ENCODE measurements at places on chromosomes 16 and 17. TPM values are rescaled to one million over a fixed set of nuclear protein-coding genes. Genes with fewer than 3 reads are reported as not detected.

The POLG2 gene
- 47.2 TPM for total RNA-seq

The IRF8 gene
- total RNA-seq: 52.4 TPM

The ADGRG1 gene
- total RNA-seq: 21.3 TPM

The CUEDC1 gene
- 1.1 TPM for total RNA-seq

The ASPA gene
- total RNA-seq: not detected

The AHSP gene
- not detected for total RNA-seq

The OTOP2 gene
- total RNA-seq: not detected

The IRX3 gene
- 2.5 TPM for total RNA-seq

The TBC1D3L gene
- total RNA-seq: 26.1 TPM

The KRT39 gene
- not detected for total RNA-seq

The CLEC19A gene
- not detected for total RNA-seq

The TNFSF13 gene
- total RNA-seq: 7.8 TPM

The CHRNE gene
- 0.60 TPM for total RNA-seq

DNA sequence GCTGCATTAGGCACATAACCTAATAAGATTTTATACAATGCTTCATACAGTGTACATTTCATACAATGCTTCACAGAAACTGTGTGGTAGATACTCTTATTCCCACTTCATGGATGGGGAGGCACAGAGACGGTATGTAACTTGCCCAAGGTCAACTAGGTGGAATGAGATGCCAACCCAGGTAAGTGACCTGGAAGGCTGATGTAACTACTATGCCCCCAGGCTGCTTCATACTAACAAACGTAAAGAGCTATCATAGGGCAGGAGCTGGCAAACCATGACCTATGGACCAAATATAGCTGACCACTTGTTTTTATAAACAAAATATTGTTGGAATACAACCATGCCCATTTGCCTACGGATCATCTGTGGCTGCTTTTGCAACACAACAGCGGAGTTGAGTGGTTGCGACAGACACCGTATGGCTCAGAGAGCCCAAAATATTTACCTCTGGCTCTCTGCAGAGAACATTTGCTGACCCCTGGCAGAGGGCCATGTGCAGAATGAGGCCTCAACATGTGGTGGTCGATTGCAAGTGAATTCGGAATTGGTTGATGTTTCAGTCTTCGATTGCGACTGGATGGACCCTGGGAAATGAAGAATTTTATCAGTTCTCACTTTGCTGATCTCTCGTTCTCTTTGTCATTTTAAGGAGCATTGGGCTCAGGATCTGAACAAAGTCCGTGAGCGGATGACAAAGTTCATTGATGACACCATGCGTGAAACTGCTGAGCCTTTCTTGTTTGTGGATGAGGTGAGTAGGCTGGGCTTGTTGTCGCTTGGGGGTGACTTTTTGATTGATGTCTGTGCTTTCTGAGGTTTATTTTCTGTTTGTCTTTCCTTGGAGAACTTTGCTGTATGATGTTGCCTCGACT lies 109.7 kb downstream of the PLCG2 start:
- DNase-seq: no peak

- DNase-seq: no peak
Measured at GRCh38 chr17:52762794-52763167, 604.3 kb upstream of the CA10 start.

DNA sequence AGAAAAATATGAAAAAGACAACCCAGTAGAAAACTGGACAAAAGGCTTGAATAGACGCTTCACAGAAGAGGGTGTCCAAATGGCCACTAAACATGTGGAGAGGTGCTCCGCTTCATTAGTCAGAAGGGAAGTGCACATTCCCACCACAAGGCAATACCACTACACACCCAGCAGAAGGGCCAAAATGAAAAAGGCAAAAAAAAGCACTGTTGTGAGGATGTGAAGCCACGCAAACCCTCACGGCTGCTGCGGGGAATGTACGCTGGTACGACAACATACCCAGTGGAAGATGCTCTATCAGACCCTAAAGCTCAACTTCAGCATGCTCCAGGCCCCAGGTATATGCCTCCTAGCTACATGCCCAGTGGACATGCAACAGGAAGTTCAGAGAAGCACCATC lies 17.0 kb downstream of the PIK3R5 start:
- DNase-seq: no peak

DNA sequence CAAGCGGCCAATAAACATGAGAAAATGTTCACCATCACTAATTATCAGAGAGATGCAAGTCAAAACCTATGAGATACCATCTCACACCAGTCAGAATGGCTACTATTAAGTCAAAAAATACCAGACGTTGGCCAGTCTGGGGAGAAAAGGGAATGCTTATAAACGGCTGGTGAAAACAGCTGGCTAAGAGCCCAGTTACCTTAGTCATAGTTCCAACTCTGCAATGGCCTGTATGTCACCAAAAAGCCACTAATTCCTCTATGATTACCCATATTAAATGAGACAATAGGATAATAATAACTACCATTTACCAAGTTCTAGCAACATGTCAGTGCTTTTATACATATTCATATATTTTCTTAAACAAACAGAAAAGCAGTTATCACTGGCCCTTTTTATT lies 42.9 kb upstream of the CDRT4 start:
- DNase-seq: no peak

DNA sequence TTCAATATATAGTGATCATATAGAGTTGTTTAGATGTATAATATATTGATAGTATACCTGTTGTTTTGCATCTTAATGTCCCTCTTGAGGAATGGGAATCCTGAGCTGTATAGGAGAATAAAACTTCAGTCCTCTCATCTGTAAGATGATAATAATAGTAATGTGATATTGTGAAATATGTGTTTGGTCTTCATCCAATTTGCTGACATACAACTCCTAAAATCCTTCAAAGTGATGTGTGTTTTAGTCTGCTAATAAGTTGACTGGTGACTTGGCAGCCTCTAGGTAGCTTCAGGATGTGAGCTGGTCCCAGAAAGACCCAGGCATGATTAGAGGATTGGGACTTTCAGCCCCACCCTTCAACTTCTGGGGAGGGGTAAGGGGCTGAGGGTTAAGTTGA lies 22.8 kb upstream of the NFAT5 start:
- DNase-seq: no peak

- no peak for DNase-seq
Measured at GRCh38 chr16:56629531-56629930, 2.9 kb upstream of the MT1M start.

- DNase-seq: no peak
Measured at GRCh38 chr16:87202346-87202745, 114.8 kb downstream of the C16orf95 start.

DNA sequence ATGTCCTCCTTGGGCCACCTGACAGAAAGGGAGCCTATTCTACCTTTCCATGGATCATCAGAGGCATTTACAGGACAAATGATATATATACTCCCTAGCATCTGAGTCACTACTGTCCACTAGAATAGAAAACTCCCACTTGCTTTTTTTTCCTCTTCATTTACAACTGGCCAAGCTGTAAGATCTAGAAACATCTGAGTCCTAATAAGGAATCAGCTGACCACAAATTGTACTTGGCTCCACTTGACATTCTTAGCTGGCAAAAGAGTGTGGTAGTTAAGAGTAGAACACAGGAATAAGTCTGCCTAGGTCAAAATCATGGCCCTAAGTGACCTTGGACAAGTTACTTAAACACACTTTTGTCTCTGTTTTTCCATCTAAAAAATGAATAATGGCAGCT lies 5.2 kb downstream of the RUSF1 start:
- DNase-seq: no peak

DNA sequence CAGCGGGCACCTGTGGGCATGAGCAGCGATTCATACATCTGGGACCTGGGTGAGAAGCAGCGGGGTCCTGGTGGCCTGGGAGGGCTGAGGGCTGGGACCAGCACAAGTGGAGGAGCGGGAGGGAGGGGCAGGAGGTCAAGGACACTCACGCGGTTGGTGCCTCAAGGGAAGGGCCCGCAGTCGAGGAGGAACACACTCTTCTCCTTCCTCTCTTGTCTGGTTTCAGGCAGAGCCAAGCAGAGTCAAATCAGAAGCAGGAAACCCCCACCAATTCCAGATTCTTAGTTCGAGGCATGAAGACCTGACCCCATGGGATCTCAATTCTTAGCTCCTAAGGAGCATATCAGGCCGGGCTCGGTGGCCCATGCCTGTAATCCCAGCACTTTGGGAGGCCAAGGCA lies 15.7 kb downstream of the DNAI2 start:
- DNase-seq: no peak

DNA sequence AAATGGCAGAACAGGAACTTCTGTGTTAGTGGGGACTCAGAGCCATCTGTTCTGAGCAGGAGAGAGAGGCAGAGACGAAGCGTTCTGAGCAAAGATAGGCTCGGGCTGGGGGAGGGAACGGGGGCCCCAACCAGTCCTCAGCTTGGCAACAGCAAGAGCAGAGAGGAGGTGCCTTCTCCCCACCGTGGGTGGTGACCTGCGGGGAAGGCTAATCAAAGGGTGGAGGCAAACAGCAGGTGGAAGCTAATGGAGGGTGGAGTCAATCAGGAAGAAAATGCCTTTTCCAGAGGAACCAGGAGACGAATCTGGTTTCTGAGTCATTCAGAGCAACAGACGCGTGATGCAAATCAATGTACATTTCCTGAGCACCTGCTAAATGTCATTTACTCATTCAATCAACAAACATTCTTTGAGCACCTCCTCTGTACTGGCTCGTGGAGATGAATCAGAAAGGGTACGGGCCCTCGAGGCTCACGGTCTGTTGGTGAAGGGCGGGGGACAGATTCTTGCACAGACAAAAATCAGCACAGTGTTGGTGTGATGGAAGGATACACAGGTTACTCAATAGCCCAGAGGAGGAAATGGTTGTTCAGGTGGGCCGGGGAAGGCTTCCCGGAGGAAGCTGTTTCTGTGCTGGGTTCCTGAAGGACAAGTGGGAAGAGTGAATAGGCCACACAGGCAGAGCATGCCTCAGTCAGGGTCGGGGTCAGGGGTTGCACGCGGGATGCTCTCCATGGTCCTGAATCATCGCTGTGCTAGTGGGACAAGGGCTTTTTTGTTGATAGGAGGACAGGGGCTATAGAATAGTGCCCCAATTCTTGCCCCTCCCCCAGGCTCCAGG lies 5.7 kb upstream of the SPNS2 start:
- DNase-seq: peak; percentile 27

DNA sequence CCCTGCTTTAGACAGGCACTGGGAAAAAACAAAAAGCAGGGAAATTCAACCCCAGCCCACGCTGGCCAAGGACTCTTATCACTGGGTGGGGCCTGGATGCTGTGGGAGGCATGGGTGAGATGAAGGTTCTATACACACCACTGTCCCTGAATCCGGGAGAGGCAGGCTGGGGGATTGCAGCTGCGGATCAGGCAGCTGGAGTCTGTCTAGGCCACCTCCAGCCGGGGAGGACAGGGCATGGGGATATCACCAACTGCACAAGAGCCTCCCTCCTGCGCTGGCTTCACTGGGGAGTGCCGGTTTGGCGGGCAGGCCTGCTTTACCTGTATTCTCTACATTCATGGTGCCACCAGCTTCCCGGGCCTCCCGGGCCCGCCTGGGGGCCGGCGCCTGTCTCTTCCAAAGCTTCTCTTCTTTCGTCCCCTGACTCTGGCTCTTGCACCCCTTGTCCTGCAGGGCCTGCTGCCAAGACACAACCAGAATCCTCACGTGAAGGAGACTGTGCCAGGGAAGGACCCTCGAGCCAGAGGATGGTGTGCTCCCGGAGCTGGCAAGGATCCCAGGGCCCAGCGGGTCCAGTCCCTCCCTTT lies 13.9 kb downstream of the KIFC3 start:
- DNase-seq: no peak

DNA sequence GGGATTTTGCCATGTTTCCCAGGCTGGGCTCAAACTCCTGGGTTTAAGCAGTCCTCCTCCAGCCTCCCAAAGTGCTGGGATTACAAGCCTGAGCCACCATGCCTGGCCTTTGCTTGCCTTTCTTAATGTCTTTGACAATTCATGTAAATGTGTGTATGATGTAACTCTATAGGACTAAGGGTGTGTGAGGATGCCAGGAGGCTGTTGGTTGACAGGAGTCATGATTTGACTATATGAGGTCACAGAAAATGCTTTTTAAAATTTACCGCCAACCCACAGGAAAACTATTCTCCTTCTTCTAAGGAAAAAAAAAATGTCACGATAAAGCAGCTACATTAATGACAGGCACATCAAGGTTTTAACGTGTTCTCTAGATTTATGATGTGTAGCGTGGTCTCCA lies 118.8 kb downstream of the WWOX start:
- no peak for DNase-seq

DNA sequence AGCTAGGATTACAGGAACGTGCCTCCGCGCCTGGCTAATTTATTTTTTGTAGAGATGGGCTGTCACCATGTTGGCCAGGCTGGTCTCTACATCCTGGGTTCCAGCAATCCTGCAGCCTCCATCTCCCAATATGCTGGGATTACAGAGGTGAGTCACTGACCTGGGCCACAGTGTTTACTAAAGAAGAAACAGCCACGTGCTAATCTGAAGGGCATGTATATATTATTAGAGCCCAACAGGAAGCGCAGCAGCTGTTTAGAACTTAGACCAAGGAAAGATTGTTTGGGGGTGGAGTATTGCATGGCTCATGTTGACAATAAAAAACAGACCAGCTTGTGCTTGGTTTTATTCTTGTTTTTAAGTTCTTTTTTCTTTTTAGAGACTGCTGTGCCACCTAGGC lies 60.2 kb downstream of the HAPSTR1 start:
- DNase-seq: no peak
